ENCODE measurements at places on chromosomes 16 and 17.

GRCh38 chr17:82804442-82805191 is 35.2 kb downstream of the ZNF750 start:
- no peak for DNase-seq

DNA sequence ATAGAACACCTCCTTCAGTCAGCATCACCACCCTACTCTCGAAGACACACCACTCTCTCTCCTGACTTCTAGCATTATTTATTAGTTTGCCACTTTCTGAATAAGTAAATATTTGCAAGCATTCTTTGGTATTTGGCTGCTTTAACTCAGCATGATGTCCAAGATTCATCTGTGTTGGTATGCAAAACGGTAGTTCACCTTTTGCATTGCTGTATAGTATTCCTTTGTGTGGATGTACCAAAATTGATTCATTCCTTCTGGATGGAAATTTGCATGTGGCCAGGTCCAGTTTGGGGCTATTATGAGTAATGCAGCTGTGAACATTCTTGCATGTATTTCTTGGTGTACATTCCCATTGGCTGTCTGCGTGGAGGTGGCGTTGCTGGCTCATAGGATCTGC is 32.9 kb downstream of the KNOP1 start:
- no peak for DNase-seq

GRCh38 chr17:34533806-34534527 is 45.4 kb upstream of the TMEM132E start:
- no peak for DNase-seq

GRCh38 chr16:81357711-81358260 is 43.0 kb downstream of the GAN start:
- no peak for DNase-seq

DNA sequence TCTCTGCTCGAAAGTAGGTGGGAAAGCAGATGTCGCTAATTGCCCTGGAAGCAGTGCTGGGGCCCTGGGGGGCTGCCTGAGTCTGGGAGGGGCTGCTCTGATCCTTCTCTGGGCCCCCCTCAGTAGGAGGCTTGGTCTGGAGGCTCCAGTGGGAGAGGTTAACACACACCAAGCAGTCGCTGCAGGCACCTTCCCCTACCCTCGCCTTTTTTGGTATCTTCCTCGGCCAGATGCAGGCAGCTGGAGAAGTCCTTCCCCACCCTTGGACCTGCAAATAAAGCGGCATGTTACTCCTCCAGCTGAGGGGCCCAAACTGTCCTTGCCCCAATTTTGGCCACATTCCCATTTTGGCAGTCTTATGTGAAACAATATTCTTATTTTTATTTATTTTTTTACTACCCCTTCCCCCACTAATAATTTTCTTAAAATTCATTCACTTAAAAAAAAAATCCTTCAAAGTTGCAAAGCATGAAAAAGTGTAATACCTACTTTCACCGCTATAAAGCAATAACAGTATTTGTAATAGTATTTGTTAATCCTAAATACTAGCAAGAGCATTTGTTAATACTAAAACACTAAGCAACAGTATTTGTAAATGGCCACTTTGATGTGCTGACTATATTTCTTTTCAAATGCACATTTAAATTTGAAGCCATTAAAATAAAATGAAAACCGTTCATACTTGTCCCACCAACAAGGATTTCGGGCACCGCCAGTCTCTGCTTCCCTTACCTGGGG is 15.0 kb downstream of the C16orf46 start:
- DNase-seq: no peak

- DNase-seq: no peak
These were observed 26.7 kb upstream of the GPATCH8 start for GRCh38 chr17:44529864-44530263.

- no peak for DNase-seq
These were observed 198.0 kb downstream of the RPTOR start for GRCh38 chr17:80742581-80743180.

- no peak for DNase-seq
These were observed 8.2 kb downstream of the RHBDF2 start for GRCh38 chr17:76492989-76493501.

DNA sequence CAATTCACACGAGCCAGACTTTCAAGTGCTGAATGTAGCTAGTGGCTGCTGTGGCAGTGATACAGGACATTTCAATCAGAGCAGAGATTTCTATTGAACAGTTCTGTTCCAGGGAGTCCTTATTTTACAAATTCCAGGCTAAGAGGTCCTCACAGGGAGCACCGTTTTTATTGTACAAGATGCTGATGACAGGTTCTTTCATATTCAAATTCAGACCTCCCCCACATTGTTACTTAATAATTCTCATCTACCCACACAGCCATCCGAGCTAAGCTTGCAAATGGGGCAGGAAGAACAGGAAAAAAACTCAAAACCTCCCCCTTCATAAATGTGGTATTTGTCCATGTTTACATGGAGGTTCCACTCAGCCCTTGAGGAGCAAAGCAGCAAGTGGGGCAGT is 9.8 kb downstream of the GABARAPL2 start:
- DNase-seq: no peak

GRCh38 chr17:40610359-40610758 is 37.3 kb downstream of the SMARCE1 start:
- DNase-seq: no peak

DNA sequence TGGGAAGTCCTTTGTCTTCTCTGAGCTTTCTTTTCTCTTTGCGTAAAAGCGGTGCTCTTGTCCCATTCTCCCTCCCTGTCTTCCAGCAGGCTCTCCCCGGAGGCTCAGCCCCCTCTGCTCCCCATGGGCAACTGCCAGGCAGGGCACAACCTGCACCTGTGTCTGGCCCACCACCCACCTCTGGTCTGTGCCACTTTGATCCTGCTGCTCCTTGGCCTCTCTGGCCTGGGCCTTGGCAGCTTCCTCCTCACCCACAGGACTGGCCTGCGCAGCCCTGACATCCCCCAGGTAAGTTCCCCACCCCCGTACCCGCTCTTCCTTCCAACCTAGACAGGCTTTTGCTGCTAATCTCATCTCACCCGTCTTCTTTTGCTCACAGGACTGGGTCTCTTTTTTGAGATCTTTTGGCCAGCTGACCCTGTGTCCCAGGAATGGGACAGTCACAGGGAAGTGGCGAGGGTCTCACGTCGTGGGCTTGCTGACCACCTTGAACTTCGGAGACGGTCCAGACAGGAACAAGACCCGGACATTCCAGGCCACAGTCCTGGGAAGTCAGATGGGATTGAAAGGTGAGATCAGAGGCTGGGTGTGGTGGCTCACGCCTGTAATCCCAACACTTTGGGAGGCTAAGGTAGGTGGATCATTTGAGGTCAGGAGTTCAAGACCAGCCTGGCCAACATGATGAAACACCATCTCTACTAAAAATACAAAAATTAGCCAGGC is 1.3 kb downstream of the TMEM219 start:
- no peak for DNase-seq

- no peak for DNase-seq
These were observed 34.2 kb downstream of the CRLF3 start for GRCh38 chr17:30790279-30790678.

DNA sequence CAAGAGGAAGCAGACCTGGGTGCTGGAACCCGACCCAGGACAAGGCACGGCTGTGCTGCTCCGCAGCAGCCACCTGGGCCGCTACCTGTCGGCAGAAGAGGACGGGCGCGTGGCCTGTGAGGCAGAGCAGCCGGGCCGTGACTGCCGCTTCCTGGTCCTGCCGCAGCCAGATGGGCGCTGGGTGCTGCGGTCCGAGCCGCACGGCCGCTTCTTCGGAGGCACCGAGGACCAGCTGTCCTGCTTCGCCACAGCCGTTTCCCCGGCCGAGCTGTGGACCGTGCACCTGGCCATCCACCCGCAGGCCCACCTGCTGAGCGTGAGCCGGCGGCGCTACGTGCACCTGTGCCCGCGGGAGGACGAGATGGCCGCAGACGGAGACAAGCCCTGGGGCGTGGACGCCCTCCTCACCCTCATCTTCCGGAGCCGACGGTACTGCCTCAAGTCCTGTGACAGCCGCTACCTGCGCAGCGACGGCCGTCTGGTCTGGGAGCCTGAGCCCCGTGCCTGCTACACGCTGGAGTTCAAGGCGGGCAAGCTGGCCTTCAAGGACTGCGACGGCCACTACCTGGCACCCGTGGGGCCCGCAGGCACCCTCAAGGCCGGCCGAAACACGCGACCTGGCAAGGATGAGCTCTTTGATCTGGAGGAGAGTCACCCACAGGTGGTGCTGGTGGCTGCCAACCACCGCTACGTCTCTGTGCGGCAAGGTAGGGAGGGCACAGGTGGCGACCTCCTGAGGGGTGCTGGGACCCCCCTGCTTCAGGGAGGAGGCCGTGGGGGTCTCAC is 667 bp downstream of the FSCN2 start:
- no peak for DNase-seq

GRCh38 chr16:57824888-57825287 is 22.6 kb upstream of the KIFC3 start:
- no peak for DNase-seq

- DNase-seq: no peak
These were observed 135.1 kb downstream of the CDH13 start for GRCh38 chr16:82761858-82762257.

- no peak for DNase-seq
These were observed 117.0 kb downstream of the RGS9 start for GRCh38 chr17:65254166-65254565.

DNA sequence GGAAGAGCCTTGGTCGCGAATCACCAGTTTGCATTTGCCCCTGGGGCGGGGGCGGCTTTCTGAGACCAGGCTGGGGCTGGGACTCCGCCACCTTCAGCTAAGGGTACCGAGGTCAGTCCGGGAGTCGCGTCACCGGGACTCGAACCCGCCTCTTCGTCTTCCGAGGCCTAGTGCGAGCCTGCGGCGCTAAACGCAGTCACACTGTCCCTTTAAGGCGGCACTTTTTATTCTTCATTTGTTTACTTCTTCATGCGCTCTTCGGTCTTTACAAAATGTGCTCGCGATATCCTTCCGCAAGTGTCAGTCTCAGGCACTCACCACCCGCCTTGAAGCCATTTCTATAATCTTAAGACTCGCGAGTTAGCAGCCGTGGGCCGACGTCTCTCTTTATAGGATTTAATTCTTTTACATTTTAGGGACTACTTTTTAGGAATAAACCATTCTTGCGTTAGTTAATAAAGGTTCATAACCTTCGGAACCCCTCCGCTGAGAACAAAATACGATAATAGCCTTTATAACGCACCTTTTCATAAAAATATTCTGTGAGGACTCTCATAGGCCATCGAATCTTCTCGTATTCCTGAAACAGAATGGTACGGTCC is 593 bp upstream of the HEXIM1 start:
- DNase-seq: peak; percentile 50

GRCh38 chr16:54936201-54936978 is 5.7 kb downstream of the IRX5 start:
- no peak for DNase-seq

DNA sequence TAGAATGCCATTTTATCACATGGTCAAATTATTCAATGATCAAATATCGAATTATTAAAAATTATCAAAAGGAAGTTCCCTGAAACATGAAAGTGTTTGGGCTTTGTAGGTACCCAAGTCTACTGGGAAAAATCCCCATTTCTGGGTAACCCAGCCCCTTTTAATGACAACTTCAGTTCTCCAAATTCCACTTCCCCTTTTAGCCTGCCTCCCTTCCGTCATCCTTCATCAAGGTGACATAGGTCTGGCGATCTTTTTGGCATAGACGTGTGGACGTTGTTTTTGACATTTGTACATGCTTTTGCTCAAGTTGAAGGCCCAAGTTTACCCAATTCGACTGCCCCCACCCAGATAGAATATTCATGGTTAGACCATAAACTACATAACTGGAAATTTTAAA is 660.9 kb downstream of the MAF start:
- DNase-seq: no peak

DNA sequence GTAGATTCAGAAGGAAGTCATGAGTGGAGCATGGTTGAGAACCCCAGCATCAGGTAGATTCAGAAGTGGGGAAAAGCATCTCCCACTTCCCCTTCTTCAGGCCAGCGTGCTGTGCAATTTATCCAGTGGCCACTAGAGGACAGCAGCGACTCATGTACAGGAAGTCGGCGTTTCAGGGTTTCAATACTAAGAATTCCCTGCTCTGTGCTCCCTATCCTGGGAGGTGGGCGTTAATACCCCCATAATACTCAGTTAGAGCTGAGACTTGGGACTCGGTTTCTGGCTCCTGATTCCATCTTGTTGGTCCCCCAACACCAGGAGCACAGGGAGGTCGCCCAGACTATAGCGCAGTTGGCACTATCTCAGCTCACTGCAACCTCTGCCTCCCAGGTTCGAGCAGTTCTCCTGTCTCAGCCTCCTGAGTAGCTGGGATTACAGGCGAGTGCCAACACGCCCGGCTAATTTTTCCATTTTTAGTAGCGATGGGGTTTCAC is 75.3 kb upstream of the AMZ2 start:
- peak; percentile 50 for DNase-seq

- DNase-seq: no peak
These were observed 41.2 kb downstream of the PRMT7 start for GRCh38 chr16:68351991-68352431.
